Small intestine (tissue), 16 donors: ENCODE measurements at places on chromosomes 3 and 15. TPM values are rescaled to one million over a fixed set of nuclear protein-coding genes. Genes with fewer than 3 reads are reported as not detected.

- DNase-seq: no peak
Measured at GRCh38 chr15:101063212-101063611, 144.1 kb downstream of the LRRK1 start.

DNA sequence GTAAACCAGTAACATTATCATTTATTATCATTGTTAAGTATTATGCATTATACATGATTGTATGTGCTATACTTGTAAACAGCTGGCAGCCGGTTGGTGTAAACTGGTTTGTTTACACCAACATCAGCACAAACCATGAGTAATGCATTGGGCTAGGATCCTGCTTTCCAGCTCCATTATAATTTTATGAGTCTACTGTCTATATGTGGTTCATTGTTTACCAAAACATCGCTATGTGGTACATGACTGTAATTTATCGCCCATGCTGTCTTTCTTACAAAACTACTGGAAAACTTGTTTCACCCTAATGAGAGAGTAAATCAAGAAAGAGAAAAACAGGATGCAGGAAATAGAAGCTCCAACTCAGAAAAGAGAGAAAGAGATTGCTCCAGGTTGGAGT lies 224.8 kb upstream of the CBLB start:
- no peak for DNase-seq

GRCh38 chr3:138284079-138284478 lies 45.6 kb downstream of the NME9 start:
- DNase-seq: no peak

DNA sequence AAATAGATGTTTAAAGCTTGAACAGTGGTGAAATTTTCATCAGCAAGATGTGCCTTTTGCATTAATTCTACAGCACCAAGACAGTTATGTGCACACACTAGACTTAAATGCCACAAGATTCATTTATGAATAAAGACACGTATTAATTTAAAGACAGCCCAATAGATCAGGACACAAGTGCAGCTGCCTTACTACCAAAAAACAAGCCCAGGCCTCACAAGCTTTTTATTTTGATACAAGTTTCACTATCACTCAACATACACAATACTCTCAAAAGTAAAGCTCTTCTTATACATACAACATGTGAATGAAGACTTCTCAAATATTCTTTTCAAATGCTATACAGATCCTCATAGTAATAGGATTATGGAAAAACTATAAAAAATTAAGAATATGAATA lies 2.4 kb downstream of the ACAP2 start:
- DNase-seq: no peak

GRCh38 chr3:168575750-168576149 lies 480.0 kb upstream of the GOLIM4 start:
- DNase-seq: no peak

Gene TBCCD1
- 15.6 TPM for polyA plus RNA-seq

Gene ACTRT3
- polyA plus RNA-seq: 2.0 TPM

- DNase-seq: peak; percentile 11
Measured at GRCh38 chr3:6860954-6861624, at the start of gene GRM7. GRM7 (plus strand) TSS chr3:6861115.

- DNase-seq: peak; percentile 53
Measured at GRCh38 chr3:136197159-136197793, 1.1 kb upstream of the MSL2 start.

DNA sequence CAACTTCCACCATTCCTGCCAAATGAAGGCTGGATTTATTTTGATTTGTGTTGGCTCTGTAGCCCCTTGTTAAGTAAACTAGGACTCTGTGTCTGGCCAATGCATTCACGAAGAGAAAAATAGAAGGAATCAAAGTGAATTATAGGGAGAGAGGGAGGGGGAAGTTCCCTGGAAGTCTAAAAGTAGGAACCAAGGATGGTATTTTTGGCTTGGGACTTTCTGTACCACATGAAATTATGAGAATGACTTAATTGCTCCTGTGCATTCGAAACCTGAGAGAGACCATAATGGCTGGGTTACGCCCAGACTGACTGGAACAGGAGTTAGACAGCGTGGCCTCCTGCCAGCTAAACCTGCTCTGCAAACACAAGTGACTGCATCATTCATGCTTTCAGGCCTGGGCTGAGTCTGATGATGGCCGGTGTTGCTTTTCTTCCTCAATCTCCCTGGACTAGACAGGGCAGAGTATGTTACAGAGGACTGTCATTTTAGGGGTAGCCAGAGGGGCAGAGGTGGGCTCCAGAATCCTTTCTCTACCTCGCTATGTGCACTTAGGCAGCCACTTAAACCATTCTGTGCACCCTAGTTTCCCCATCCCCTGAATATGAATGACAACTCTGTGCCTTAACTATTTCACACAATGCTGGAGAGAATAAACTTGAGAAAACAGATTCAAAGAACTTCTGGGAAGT lies 58.9 kb downstream of the MYO1E start:
- peak; percentile 88 for DNase-seq

DNA sequence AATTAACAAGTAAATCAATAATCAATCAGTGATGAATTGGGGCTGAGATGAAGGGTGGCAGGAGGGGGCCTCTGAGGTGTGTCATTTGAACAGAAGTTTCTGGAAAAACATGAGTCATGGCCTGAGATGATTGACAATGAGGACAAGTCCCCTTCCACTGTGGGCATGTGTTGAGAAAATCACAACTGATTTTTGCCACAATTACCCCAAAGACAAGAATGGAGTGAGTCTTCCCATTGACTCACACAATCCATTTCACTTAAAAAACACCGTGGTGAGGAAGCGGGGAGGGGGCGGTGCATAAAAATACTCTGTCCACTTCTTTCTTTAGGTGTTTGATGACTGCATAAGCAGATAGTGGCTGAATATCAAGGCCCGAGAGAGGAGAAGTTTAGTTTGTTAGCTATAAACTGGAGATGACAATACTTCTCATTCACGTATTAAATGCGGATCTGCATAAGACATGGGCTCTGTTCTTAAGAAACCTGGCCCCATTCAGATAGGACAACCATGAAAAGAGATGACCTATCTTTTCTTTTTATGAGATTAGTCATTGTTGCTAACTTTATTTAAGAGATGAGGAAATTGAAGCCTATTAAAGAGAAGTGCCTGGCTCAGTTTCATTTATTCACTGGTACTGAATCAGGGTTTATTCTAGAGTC lies 34.7 kb downstream of the SHC4 start:
- DNase-seq: no peak

- no peak for DNase-seq
Measured at GRCh38 chr15:96339619-96340347, 9.3 kb downstream of the NR2F2 start.

Gene AHSG
- polyA plus RNA-seq: 0.53 TPM

- no peak for DNase-seq
Measured at GRCh38 chr3:130779031-130779430, 32.4 kb upstream of the PIK3R4 start.

DNA sequence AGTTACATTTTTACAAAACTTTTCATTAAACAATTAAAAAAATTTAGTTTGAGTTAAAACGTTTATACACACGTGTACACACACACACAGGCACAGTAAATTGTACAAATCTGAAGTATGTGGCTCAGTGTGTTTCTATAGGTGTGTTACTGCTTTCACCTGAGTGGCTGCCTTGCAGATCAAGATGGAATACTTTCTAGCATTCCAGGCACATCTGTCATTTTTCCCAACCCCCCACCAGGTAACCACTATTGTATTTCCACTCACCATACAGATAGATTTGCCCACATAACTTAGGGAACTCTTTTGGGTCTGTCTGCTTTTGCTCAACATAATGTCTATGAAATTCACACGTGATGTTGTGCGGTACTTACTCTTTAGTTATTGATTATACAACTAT lies 141.1 kb downstream of the PTPRG start:
- no peak for DNase-seq

GRCh38 chr3:188476935-188477334 lies 323.0 kb downstream of the LPP start:
- DNase-seq: no peak

DNA sequence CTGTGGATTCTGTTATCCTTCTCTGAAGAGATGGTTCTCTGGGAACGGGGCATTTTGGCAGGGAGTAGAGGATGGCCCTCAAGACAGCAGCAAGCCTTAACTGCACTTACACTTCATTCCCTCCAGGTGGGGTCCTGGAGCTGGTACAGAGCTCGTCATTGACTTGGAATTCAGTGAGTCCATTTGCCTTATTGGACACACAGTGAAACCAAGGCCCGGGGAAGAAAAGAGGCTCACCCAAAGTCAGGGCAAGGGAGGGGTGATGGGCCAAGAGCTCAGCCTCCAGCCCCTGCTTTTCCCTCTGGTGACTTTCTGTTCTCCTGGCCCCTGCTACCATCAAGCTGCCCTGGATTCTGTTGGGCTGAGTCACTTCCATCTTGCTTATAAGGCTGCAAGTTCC lies 125.6 kb downstream of the ETFA start:
- peak; percentile 58 for DNase-seq

Gene GOLGA6L25
- not detected for polyA plus RNA-seq

DNA sequence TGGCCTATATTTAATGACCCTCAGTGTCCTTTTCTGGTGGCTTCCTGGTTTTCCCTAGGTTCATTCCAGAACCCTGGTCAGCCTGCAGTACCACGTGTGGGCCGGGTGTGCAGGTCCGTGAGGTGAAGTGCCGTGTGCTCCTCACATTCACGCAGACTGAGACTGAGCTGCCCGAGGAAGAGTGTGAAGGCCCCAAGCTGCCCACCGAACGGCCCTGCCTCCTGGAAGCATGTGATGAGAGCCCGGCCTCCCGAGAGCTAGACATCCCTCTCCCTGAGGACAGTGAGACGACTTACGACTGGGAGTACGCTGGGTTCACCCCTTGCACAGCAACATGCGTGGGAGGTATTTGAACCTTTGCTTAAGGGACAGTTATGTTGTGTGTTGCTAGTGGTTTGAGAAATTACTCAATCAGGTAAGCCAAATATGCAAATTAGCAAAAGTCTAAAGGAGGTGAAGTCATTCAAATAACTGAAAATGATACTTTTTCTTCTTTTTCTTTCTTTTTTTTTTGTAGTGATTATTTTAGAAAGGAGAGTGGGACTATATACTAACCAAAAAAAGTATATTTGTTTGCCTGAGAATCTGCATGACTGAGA lies 259.2 kb downstream of the ADAMTSL3 start:
- DNase-seq: no peak

Gene CD276
- 7.8 TPM for polyA plus RNA-seq

DNA sequence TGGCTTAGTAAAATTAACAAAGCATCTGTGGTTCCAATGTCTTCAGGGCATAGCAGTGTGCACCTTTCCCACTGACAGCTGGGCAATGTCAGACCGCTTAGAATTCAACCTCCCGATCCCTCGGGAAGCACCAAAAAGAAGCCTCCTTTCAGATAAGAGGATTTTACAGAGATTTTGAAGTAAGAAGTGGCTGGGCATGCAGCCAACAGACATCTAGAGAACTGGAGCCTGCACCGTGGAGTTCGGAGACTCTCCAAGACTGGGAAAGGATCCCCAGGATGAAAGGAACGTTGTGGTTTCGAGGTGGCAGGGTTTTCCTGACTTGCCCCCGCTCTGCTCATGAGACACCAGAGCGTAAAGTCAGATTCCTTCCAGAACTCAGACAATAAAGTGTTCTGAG lies 5.3 kb downstream of the FAM174B start:
- no peak for DNase-seq

Gene CISH
- 6.9 TPM for polyA plus RNA-seq

Gene SOX14
- not detected for polyA plus RNA-seq

DNA sequence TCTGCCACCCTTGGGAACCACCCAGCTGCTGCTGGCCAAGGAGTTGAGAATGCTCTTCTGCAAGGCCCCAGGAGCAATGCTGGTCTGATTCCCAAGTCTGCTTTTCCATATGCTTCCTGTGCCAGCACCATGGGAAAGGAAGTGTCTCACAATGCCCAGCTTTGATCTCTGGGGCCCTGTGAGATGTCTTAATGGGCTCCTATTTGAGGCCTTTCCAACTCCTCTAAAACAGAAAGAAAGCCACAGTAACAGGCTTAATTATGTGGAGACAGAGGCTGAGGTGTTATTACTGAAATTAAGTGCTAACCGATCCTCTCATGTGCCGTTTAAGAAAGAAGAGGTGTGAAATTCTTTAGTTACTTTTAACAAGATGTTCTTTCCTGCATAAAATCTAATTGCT lies 4.5 kb downstream of the EOGT start:
- DNase-seq: no peak

Gene SLITRK3
- 0.22 TPM for polyA plus RNA-seq

DNA sequence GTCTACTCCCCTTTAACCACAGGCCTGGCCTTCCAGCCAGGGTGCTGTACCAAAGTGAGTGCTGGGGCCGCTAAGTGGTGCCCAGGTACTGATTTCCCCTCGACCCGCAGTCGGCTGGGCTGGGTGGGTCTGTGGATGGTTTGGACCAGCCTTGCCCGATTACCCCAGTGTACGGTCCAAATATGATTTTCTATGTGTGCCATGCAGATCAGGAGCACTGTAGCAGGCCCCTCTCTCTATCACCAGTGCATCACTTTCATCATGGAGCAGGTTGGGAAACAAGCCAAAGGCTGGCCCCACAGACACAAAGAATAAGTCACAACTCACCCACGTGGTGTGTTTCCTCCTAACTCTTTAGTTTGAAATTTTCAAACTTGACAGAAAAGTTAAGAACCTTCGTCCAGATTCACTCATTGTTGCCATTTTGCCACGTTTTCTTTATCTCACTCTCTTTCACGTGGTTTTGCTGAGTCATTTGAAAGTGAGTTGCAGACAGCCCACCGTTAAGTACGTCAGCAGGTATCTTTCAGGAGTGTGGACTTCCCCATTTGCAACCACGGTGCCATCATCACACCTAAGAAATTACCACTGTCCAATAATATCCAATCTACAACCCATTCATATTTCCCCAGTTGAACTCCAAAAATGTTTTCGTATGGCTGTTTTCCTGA lies 37.0 kb downstream of the ZNF710 start:
- DNase-seq: peak; percentile 57

DNA sequence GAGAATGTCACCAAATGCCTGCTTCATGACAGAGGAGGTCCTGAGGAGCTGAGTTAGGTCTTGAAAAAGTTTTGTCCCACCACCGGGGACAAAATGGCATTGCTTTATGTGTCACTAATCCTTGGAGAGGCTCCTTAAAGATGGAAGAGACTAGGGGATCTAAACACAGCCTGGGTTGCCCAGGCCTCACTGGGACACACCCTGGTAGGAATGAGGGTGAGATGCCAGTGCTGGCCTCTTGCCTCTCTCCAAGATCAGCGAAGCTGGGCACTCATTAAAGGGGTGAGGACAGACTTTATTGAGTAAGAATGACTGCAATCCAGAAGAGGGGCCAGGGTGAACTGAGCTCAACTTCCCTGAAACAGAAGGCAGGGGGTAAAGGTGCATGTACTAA lies 58.5 kb upstream of the KLF13 start:
- peak; percentile 21 for DNase-seq

DNA sequence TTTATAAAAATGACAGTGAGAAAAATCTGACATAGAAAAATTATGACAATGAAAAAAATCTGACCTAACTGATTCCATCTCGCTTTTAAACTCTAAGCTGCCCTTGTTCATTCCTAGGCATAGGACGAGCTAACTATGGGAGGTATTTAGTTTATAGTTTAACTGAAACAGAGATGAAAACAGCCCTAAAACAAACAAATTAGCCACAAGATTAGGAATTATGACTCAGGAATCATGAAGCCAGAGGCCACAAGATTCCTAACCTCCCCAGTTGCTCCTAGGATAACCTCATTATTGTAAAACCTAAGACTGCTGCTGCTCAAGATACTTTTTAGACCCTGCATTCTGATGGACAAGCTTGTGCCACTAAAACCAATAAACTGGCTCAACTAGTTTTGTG lies 122.7 kb upstream of the MNS1 start:
- no peak for DNase-seq

GRCh38 chr3:149512073-149512782 lies 37.7 kb downstream of the TM4SF4 start:
- peak; percentile 72 for DNase-seq

Gene ZNF619
- 5.9 TPM for polyA plus RNA-seq
